NCI-H526 (cell line): ENCODE measurements at places on chromosomes 11 and 22.

DNA sequence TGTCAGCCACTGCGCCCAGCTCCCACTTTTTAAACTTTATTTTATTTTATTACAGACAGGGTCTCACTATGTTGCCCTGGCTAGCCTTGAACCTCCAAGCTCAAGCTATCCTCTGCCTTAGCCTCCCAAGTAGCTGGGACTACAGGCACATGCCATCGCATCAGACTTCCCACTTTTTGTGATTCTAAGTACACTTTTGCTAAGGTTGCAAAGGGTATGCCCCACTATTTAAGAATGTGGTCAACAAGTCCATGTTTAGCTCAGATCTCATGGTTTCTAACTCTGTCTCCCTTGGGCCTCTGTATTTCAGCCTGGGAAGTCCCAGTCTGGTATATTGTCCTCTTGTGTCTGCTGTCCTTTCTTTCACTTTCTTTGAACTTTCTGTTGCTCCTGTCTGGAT lies 35.3 kb downstream of the EXPH5 start:
- no peak for DNase-seq

GRCh38 chr11:35583126-35583525 lies 35.1 kb upstream of the FJX1 start:
- no peak for DNase-seq

GRCh38 chr22:23259916-23260644 lies 79.8 kb downstream of the BCR start:
- no peak for DNase-seq

- peak; percentile 66 for DNase-seq
These were observed 682 bp downstream of the PGAP2 start for GRCh38 chr11:3808861-3809623.

DNA sequence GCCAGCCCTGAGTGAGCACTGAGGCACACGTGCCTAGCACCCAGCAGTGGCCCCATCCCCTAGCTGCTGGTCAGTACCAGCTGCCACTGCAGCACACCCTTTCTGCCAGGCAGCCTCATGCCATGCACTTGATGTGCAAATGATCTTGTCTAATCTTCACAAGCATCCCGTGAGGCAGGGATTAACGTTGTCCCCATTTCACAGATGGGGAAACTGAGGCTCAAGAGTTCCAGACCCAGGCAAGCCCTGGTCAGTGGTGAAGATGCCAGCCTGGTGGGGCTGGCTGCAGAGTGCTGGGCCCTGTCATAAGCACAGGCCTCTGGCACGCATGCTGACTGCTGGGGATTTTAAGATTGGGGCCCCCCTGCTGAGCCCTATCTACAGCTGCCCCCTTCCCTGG lies 8.4 kb upstream of the CDKN1C start:
- no peak for DNase-seq

- DNase-seq: no peak
These were observed 913 bp downstream of the ZNHIT2 start for GRCh38 chr11:65116370-65117205.

- no peak for DNase-seq
These were observed 19.3 kb upstream of the CBX7 start for GRCh38 chr22:39171623-39172264.

GRCh38 chr22:18064636-18065035 lies 13.2 kb upstream of the PEX26 start:
- no peak for DNase-seq

DNA sequence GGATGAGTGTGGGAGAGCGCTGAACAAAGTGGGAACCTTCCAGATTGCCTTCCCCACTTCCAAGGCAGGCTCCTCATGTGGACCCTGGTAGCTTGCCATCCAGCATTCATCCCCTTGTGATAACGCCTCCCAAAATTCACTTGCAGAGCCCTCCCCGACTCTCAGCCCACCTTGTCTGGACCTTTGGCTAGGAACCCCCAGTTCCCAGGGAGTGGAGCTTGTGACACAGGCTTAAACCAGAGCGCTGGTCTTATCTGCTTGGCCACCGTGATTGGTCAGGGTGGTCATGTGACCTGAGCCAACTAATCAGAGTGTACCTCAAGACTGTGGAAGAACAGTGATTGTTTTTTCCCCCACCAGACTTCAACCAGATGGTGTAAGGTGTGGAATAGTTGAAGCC lies 9.6 kb upstream of the SLC35C1 start:
- no peak for DNase-seq

- no peak for DNase-seq
These were observed 84.9 kb downstream of the DDIAS start for GRCh38 chr11:82986446-82986845.

- peak; percentile 76 for DNase-seq
These were observed 1.7 kb upstream of the RHOD start for GRCh38 chr11:67054836-67055523.

DNA sequence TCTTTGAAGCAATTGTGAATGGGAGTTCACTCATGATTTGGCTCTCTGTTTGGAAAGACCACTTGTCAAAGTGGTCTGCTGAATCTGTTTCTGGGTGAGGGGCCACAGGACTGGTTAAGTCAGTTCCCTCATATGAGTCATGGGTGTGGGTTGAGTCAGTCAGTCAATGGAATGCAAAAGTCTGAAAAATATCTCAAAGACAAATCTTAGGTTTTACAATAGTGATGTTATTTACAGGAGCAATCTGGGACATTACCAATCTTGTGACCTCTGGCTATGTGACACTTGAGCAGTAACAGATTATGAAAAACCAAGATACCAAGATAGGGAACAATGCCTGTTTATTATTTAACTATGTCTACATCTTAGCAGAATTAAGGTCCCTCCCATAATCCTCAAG lies 311.6 kb downstream of the AASDHPPT start:
- no peak for DNase-seq

- DNase-seq: no peak
These were observed 125.7 kb upstream of the DDI1 start for GRCh38 chr11:103910721-103911120.

DNA sequence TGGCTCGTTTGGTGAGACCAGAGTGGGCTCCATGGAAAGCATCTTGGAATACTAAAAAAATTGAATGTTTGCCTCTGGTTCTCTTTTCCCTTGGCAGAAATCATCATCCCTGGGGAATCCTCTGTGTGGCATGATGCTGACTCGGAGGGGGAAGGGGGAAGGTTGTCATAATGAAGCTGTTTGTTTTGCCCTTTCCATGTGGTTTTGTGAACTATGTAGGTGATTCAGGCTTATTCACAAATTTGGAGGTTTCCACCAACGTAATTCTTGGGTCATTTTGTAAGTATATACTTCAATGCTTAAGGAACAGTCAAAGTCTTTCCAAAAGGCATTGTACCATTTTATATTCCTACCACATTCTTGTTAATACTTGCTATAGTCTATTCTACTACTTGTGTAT lies 754.0 kb upstream of the FAT3 start:
- DNase-seq: no peak

- peak; percentile 86 for DNase-seq
These were observed 50.7 kb upstream of the SLC35C1 start for GRCh38 chr11:45754261-45754709.

GRCh38 chr22:36865346-36865745 lies 4.5 kb downstream of the NCF4 start:
- no peak for DNase-seq

GRCh38 chr11:2898366-2899079 lies 12.9 kb upstream of the CDKN1C start:
- no peak for DNase-seq

DNA sequence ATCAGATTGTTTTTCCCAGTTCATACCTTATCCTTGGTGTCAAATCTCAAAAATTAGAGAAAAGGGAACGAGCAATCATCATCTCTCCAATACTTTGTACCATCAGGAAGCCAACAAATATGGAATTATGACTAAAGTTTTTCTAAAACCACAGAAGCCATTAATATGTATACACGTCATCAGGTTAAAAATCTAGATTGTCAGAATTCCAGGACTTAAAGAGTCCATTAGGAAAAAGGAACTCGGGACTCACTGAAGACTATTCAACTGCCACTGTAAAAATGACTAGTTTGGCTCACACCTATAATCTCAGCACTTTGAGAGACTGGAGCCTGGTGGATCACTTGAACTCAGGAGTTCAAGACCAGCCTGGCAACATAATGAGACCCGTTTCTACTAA lies 344.4 kb upstream of the LRRC4C start:
- no peak for DNase-seq

DNA sequence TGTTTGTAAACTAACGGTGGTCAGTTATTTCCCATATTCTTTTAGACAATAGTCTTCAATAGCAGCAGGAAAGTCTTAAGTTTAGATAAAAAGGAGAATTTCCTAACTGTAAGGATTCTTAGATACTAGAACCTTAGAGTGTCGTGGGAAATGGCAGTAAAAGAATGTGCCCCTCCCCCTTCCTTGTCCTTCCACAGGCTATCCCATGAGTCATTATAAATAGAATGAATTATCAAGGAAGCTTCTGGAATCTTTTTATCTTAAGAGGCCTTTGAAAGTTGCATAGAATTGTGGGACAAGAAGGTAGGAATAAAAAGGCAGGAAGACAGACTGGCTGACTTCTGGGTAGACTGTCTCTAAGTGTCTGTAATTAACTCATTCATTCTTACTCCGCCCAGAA lies 165.2 kb upstream of the TBCEL start:
- no peak for DNase-seq
